HCT116 (cell line): ENCODE measurements at places on chromosomes 1 and 21. TPM values are rescaled to one million over a fixed set of nuclear protein-coding genes. Genes with fewer than 3 reads are reported as not detected.

GRCh38 chr1:116826818-116827606, 72.8 kb downstream of the CD2 start:
- no peaks in the 10 kb centered on the region for H3K36me3 ChIP-seq
- H3K27me3 ChIP-seq: no peaks in the 10 kb centered on the region
- DNase-seq: no peak
- no peak overlapping the region for H3K4me3 ChIP-seq

DNA sequence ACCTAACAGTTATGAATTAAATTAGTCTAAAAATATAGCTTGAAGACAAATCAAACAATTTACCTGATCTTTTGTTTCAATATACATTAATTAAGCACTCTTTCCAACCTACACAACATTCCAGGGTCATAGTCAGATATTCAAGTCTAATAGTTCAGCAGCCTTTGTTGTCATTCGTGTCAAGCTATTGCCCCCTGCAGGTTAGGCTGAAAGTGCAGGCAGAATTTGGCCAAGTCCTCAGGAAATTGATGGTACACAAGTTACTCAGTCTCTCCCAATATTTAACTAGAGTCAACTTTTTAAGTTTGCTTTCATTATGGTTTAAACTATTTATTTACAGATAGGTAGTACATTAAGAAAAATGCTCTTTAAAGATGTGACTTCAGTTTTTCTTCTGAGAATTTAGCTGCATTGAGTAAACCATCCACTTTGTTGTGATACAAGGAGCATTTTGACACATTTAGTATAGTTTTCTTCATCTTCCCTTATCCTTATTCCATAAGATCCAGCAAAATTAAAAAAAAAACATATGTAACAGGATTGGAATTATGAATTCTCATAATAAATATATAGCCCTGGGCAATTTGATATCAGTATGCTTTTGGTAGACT, 130.3 kb upstream of the DPYD start:
- H3K27ac ChIP-seq: no peak overlapping the region
- DNase-seq: peak; percentile 51
- no peaks in the 10 kb centered on the region for H3K36me3 ChIP-seq
- no peak overlapping the region for H3K4me3 ChIP-seq

DNA sequence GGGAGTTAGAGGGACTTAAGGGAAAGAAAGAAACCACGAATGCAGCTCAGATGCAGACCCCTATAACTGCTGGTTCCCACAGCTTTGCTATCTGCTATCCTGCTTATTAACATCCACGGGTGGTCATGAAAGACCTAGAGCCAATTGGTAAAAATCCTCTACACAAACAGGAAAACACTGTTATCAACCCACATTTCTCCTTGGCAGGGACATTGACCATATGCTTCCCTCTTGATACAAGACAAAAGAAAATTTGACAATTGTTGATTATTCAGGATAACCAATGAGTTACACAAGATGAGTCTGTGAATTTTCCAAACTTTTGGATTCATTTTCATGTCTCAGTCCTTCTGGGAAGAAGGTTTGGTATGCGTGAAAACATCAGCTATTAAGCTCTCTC, 90.4 kb downstream of the TIAM1 start:
- no peak overlapping the region for H3K27ac ChIP-seq
- no peak overlapping the region for H3K4me3 ChIP-seq
- H3K27me3 ChIP-seq: no peaks in the 10 kb centered on the region
- H3K4me1 ChIP-seq: peaks cover 4% of the 10 kb centered on the region; the same call in 1 of the 2 replicates
- no peaks in the 10 kb centered on the region for H3K36me3 ChIP-seq

- DNase-seq: no peak
- H3K27ac ChIP-seq: no peak overlapping the region
- H3K4me1 ChIP-seq: no peaks in the 10 kb centered on the region
Observed at GRCh38 chr1:110639724-110640386, 33.7 kb upstream of the KCNA2 start.

GRCh38 chr1:112478314-112478713, 30.5 kb upstream of the WNT2B start:
- H3K36me3 ChIP-seq: no peaks in the 10 kb centered on the region
- no peak overlapping the region for H3K27ac ChIP-seq
- H3K27me3 ChIP-seq: no peaks in the 10 kb centered on the region
- H3K4me3 ChIP-seq: no peak overlapping the region
- DNase-seq: no peak

GRCh38 chr1:25031601-25031965, 101.5 kb upstream of the RUNX3 start:
- H3K4me3 ChIP-seq: no peak overlapping the region
- no peaks in the 10 kb centered on the region for H3K4me1 ChIP-seq
- DNase-seq: no peak

GRCh38 chr1:159900086-159900680, at the start of gene CFAP45:
TSS of gene CFAP45 (minus strand) at chr1:159900165. CDS start at chr1:159900098, 67 bp downstream.
- H3K27ac ChIP-seq: peak within 1 kb of the TSS; percentile 55
- peak within 1 kb of the TSS; percentile 22 for H3K4me3 ChIP-seq
- DNase-seq: peak; percentile 65
- H3K27me3 ChIP-seq: no peaks in the 10 kb centered on the region
- H3K36me3 ChIP-seq: no peaks in the 10 kb centered on the region
- H3K4me1 ChIP-seq: peaks cover 19% of the 10 kb centered on the region

PRDM16 gene
- 6.1 TPM for total RNA-seq

GRCh38 chr1:8910914-8911313, 32.4 kb upstream of the ENO1 start:
- H3K27me3 ChIP-seq: no peaks in the 10 kb centered on the region; the same call in 1 of the 2 replicates
- peaks cover 2% of the 10 kb centered on the region for H3K4me1 ChIP-seq
- no peak overlapping the region for H3K27ac ChIP-seq
- no peak for DNase-seq

DNA sequence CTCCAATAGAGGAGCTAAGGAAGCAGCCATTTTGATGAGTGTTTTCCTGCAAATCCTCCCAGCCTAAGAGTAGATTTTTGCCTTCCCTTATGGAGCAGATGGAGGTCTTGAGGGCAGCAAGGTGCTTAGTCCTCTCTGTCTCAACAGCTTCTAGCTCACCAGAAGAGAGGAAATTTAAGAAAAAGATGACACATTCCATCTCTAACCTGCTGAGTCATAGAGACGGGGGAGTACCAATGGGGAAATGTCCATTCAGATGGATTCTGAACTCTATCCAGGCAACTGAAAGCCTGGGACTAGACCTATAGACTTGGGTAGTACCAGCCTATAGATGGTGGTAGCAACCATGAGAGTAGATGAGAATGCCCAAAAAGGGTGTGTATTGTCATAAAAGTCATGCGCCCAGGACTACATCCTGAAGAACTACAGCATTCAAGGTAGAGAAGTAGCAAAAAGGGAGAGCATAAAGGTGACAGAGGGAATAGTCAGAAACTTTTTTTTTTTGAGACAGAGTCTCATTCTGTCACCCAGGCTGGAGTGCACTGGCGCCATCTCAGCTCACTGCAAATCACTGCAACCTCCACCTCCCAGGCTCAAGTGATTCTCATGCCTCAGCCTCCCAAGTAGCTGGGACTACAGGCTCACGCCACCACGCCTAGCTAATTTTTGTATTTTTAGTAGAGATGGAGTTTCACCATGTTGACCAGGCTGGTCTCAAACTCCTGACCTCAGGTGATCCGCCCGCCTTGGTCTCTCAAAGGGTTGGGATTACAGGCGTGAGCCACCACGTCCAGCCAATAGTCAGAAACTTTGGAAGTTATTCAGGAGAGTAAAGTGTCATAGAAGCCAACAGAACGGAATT, 10.7 kb upstream of the ELOA start:
- H3K27ac ChIP-seq: no peak overlapping the region
- H3K27me3 ChIP-seq: no peaks in the 10 kb centered on the region
- peaks cover 5% of the 10 kb centered on the region; the same call in 1 of the 2 replicates for H3K4me1 ChIP-seq
- no peaks in the 10 kb centered on the region for H3K36me3 ChIP-seq
- no peak overlapping the region for H3K4me3 ChIP-seq

LRRN2 gene
- 3.2 TPM for total RNA-seq

OR14K1 gene
- total RNA-seq: not detected

NCAM2 gene
- not detected for total RNA-seq
